ENCODE measurements at places on chromosomes 4 and X.

DNA sequence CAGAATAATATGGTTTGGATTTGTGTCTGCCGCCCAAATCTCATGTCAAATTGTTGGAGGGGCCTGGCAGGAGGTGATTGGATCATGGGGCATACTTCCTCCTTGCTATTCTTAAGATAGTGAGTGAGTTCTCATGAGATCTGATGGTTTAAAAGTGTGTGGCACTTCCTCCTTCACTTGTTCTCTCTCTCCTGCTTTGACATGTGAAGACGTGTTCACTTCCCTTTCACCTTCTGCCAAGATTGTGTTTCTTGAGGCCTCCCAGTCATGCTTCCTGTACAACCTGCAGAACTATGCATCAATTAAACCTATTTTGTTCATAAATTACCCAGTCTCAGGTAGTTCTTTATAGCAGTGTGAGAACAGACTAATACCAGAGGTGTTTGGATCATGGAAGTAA is 325.7 kb upstream of the GIMD1 start:
- DNase-seq, result no peak

GRCh38 chr4:124415146-124415545 is 297.4 kb downstream of the ANKRD50 start:
- DNase-seq, result no peak

DNA sequence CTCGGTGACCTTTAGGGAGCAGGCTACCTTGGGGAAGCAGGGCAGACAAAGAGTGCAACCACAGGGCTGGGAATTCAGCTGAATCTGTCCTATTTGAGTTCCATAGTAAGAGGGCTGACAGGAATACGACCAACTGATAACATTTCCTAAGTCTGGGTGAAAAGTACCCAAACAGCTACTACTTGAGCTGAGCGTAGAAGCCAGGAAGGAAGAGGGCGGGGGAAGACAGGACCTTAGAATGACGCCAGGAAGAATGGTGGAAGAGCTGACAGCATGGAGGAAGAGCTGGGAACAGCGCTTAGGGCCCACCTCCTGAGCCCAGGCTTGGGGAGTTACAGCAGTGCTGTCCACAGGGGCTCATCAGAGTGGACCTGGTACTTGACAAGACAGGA is 14.4 kb downstream of the MECP2 start:
- no peak for DNase-seq

GRCh38 chr4:149784018-149784417 is 31.6 kb downstream of the IQCM start:
- no peak for DNase-seq

DNA sequence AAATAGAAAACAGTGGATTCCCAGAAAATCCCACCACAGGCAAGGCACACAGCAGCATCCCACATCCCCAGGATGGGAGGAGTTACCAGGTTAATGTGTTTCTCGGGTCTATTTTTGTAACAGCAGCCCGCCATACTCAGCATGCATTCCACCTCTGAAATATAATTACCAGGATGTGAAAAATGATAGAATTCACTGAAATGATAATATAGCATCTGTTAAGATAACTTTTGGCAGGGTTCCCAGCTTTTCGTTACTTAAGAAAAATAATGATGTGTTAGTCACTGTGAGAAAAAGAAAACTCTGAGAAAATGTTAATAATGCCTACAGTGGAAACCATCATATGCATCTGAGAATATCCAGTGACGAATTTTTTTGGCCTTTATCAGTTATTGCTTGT is 87.1 kb downstream of the VCX2 start:
- no peak for DNase-seq

DNA sequence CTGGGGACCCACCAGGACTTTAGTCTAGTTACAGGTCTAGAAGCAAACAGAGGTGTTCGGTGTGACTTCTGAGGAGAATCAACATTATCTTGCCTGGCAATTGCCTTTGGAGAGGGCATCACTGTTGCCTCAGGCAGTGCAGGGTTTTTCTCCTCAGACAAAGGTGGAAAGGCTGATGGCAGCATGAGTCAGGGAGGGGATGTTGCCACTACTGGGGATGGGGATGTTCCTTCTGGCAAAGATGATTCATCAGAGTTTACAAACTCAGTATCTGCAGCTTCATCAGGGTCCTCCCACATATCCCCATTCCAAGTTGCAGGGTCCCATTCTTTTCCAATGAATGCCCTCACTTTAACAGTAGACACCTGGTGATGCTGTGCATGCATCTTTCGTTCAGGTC is 91.3 kb upstream of the GALNTL6 start:
- DNase-seq, result no peak

DNA sequence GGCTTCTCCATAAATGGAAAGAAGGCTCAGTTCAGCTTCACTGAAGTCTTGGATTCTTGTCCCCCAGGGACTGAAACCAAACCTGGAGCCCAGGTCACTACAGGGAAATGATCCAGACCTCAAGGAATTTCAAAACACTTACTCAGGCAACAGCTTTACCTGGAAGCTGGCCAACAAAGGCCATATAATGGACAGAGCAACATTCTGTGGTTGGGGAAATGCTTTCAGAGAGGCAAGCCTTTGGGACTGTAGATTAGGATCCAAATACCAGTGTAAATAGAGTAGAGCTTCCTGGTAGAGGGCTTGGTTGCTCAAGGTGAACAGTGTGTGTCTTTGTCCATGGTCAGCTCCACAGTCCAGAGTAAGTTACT is 57.0 kb upstream of the PROM1 start:
- DNase-seq, result no peak

GRCh38 chr4:70452946-70453345 is 19.1 kb upstream of the MUC7 start:
- DNase-seq, result no peak

DNA sequence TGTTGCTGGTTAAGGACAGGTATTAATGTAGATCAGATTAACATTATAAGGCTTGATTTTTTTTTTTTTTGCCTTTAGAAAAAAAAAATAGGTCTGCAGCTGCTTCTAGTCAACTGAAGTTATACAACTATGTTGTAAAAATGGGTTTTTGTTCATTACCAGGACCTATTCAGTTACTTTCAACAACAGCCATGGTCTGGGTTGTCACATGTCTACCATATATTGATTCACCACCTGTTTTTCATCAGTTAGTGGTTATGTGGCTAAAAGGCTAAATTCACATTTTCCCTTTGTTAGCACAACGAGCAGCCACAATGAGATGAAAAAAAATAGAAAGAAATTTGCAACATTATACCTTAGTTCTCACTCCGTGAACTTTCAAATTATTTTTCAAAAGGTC is 45.5 kb downstream of the GLRB start:
- no peak for DNase-seq

GRCh38 chrX:129529685-129530281 is 6.5 kb upstream of the SMARCA1 start:
- DNase-seq, result no peak

DNA sequence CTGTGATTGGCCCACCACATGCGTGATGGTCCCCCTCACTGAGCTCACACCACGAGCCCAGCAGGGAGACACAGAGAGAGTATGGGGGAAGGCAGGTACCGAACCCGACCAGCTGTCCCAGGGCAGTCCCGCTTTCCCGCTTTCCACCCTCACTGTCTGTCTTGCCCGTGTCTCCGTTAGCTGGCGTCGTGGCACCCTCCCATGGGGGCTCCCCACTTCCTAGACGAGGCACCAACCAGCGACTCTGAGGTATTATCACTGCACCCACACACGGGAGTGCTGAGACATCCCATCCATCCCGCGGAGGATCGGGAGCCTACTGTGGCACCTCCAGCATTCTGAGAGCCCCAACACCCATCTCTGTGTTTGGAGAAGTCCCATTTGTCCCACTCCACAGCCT is 43.0 kb upstream of the NHSL2 start:
- DNase-seq, result no peak

GRCh38 chr4:61401771-61402170 is 201.6 kb downstream of the ADGRL3 start:
- no peak for DNase-seq

- DNase-seq, result no peak
These were observed 229.4 kb upstream of the GATB start for GRCh38 chr4:151990201-151990600.

- no peak for DNase-seq
These were observed 340.8 kb downstream of the ADGRL3 start for GRCh38 chr4:61540944-61541343.

DNA sequence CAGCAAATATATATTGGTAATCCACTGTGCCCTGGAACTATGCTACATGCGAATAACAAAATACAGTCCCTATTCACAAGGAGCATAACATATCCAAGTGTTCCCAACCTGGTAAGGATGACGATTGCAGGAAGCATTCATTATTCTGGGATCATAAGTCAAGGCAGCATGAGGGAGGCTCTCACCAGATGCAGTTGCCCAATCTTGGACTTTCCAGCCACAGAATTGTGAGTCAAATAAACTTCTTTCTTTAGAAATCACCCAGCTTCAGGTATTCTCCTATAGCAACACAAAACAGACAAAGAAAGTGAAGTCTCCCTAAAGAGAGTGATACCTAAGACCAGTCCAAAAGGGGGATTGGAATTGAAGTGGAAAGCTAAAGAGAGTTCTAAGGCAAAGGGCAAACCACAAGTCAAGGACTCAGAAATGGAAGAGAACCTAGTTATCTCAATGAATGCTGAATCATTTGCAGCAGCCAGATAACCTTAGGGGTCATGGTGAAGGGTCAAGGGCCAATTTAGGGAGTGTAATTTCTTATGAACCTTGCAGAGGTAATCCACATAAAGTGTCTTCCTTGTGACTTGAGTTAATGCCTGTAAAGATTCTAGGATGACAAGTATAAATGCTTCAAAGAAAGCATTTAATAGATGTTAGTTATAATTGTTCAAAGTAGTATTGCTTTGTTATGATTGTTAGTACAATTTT is 103.1 kb upstream of the PCDH7 start:
- DNase-seq, result no peak

DNA sequence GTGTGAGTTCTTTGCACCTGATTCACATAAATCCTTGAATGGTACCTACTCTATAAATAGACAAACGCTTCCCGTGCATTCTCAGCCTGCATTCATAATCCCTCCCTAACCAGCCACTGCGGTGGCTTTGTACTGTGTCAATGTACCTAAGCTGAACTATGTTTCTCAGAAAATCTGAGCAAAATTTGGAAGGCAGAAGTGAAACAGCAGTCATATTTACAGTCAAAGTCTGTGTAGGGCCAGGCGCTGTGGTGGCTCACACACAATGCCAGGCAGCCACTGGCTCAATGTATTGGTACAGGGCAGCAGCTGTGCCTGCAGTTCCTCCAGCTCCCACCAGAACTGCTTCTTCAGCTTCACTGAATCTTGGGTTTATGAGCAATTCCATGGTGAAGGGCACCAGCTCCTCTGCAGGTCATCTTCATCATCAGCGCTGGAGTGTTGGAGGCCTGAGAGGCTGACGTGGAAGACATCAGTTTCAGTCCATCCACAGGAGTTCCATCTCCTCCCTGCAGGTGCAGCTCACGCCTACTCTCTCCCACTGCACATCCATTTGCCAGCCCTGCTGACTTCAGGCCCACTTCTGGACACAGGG is 32.3 kb upstream of the IRF2 start:
- no peak for DNase-seq

DNA sequence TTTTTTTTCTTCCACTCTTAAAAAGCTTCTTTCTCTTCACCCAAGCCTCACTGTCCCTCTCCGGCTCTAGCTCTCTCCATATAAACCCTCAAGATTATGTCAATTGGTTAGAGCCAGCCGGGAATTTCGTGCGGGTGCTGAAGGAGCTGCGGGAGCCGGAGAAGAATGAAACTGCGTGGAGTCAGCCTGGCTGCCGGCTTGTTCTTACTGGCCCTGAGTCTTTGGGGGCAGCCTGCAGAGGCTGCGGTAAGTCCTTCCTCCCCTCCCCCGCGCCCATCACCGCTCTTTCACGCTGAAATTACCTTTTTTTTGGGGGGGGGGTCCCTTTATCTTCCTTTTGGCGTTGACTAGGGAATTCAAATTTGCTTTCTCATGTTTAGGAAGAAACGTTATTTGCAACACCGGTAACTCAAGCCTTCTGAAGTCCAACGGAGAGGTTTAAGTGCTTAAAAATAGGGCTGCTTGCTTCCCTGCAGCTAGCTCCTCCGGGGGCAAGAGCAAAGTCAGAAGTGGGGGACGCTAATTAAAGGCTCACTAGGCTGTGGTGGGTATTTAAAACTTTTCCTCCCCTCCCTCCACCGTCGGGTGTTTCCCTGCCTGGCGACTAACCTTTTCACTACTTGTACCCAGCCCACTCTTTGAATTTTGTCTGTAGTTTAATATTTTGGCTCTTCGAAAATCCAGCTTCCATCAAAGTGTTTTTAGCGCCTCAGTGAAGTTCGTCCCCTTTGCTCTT is 491 bp downstream of the COL4A5 start:
- DNase-seq, result no peak

GRCh38 chrX:33840176-33840575 is 291.9 kb downstream of the FAM47A start:
- no peak for DNase-seq

- DNase-seq, result no peak
These were observed 1511.3 kb upstream of the AGA start for GRCh38 chr4:178953447-178954120.

DNA sequence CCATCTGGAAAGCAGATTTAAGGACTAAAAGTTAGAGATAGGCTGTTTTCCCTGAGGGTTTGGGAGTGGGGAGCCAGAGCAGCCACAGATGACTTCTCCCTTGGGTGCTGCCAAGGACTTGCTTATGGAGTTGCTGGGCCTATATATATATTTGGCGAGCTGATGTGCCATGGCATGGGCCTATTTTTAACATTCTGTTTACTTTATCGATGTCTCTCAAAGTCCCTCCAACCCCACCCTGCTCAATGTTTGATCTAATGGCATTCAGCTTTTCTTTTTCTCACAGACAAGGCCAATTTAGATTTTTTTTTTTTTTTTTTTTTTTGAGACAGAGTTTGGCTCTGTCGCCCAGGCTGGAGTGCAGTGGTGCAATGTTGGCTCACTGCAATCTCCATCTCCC is 6.1 kb upstream of the CUL4B start:
- no peak for DNase-seq

DNA sequence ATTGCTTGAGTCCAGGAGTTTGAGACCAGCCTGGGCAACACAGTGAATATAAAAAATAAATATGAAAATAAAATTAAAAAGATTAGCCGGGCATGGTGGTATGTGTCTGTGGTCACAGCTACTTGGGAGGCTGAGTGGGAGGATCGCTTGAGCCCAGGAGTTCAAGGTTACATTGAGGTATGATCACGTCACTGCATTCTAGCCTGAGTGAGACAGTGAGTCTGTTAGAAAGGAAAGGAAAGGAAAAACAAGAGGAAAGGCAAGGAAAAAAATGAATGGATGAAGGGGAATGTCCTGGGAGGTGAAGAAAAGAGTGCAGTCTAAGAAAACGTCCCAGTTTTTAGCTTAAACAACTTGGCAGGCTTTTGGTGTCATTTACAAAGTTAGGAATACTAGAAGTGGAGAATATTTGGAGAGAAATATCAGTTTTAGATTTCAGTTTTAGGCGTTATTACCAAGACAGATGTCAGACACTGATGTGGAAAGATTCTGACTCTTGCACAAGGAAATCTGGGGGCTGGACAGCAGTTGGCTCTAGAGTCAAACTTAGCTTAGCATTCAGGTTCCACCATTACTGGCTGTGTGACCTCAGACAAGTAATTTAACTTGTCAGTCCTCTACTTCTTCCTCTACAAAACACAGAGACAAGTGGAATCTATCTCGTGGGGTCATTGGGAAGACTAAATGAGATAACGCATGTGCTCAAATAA is 139.0 kb downstream of the TSPAN5 start:
- DNase-seq, result no peak

GRCh38 chr4:100519205-100519604 is 1.4 kb upstream of the EMCN start:
- no peak for DNase-seq

- no peak for DNase-seq
These were observed 84.3 kb upstream of the DHRSX start for GRCh38 chrX:2585158-2585470.

- DNase-seq, result no peak
These were observed 682.4 kb upstream of the PABPC4L start for GRCh38 chr4:134883831-134884449.
